ENCODE measurements at places on chromosomes 4 and X. TPM values are rescaled to one million over a fixed set of nuclear protein-coding genes. Genes with fewer than 3 reads are reported as not detected.

DNA sequence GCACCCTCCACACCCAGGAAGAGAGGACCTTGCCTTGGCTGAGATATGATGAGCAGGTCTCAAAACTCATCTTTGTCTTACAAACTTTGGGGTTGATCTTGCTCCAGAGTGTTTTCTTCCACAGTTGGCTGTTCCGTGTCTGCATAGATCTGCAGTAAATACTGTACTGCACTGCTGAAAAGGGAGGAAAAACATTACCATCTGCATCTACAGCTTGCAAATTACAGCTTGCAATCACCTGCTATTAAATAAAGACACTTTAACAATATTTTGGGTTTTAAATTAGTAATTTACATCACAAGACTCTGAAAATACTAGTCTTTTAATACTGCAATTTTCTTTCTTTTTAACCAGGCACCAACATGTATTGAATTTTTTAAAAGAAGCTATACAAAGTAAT is 499.5 kb downstream of the STIM2 start:
- no peak for DNase-seq

Gene IL13RA2
- total RNA-seq: not detected

Gene MAGIX
- 1.6 TPM for total RNA-seq

Gene MID1IP1
- 65.1 TPM for total RNA-seq

GRCh38 chr4:53840643-53841042 is 223.8 kb downstream of the CHIC2 start:
- DNase-seq: no peak

GRCh38 chrX:9995855-9996339 is 28.7 kb downstream of the CLDN34 start:
- DNase-seq: peak; percentile 80

Gene HSFX4
- not detected for total RNA-seq

DNA sequence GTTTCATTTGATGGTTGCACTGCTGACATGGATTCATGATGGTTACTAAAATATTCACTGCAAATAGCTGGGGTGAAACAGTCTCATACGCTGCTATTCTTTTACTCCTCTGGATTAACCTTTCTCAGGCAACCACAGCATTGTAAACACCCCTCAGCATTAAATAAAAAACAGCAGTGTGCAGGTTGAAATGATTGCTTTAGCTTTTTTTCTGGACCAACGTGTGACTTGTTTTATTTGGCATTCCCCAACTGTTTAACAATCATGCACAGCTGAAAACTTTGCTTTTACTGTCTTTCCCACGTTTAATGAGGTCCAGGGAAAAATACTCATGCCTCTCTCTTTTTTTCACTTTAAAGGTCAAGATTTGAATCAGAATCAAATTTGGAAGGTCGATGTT is 490.8 kb downstream of the RAPGEF2 start:
- DNase-seq: no peak

- DNase-seq: no peak
These were observed at the start of gene SNCA for GRCh38 chr4:89836897-89837384. Gene SNCA, minus strand, starts transcription at chr4:89837161. Its CDS starts 1,494 bp downstream, at chr4:89835667.

- DNase-seq: no peak
These were observed 426.6 kb downstream of the MAPK10 start for GRCh38 chr4:85933291-85933640.

- no peak for DNase-seq
These were observed 241.8 kb downstream of the FBXO8 start for GRCh38 chr4:174041555-174042105.

DNA sequence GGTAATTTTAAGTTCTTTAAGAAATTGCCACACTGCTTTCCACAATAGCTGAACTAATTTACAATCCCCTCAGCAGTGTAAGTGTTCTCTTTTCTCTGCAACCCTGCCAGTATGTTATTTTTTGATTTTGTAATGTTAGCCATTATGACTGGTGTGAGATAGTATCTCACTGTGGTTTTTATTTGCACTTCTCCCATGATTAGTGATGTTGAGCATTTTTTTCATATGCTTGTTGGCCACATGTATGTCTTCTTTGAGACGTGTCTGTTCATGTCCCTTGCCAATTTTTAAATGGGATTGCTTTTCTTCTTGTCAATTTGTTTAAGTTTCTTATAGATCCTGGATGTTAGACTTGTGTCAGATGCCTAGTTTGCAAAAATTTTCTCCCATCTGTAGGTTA is 86.1 kb downstream of the BMP3 start:
- DNase-seq: no peak

Gene VMA21
- total RNA-seq: 81.0 TPM

- no peak for DNase-seq
These were observed 62.7 kb downstream of the MAML3 start for GRCh38 chr4:140091305-140091704.

Gene GYG2
- not detected for total RNA-seq

DNA sequence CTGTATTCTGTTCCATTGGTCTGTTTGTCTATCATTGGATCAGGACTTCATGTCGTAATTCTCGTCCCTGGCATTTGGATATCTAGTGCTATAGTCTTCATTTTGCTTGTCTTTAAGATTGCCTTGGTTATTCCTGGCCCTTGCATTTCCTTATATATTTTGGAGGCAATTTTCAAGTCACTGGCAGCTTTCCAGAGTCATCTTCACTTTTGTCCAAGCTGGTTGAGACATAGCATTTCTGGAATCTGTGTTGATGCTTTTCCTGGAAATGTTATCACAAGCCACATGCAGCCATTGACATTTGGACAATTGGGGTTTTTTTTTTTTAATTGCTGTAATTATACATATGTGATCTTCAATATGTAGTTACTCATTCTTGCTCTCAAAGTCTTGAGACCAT is 45.2 kb upstream of the HGFAC start:
- DNase-seq: no peak

- DNase-seq: no peak
These were observed 2.4 kb upstream of the TBL1X start for GRCh38 chrX:9462456-9462855.

Gene OPRPN
- total RNA-seq: not detected

- no peak for DNase-seq
These were observed 834.7 kb downstream of the RAPGEF2 start for GRCh38 chr4:159937595-159937994.

GRCh38 chrX:39527025-39527424 is 570.7 kb downstream of the BCOR start:
- DNase-seq: no peak

Gene PHOX2B
- not detected for total RNA-seq

- DNase-seq: no peak
These were observed 20.2 kb downstream of the CCNG2 start for GRCh38 chr4:77177199-77177598.

Gene GLRA2
- total RNA-seq: not detected

Gene NOX1
- total RNA-seq: not detected

GRCh38 chrX:18102006-18102405 is 118.7 kb downstream of the BEND2 start:
- DNase-seq: no peak

GRCh38 chr4:48180234-48180633 is 46.2 kb upstream of the TXK start:
- no peak for DNase-seq

DNA sequence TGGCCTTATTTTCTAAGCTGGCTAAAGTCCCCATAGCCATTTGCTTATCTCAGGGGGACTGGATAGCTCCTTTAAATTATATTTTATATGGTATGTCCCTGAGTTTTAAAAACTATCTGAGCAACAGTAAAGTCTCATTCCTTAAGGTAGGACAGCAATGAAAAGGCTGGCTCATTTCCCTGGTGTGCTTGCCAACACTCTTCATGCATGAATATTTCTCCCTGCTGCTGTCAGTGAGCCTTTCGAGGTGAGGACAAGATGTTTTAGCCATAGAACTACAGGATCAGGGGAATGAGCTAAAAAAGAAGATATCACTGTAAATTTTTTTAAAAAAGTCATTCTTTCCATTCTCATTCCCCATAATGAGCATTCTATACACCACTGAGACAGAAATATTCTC is 427.3 kb upstream of the FAM241A start:
- DNase-seq: no peak

DNA sequence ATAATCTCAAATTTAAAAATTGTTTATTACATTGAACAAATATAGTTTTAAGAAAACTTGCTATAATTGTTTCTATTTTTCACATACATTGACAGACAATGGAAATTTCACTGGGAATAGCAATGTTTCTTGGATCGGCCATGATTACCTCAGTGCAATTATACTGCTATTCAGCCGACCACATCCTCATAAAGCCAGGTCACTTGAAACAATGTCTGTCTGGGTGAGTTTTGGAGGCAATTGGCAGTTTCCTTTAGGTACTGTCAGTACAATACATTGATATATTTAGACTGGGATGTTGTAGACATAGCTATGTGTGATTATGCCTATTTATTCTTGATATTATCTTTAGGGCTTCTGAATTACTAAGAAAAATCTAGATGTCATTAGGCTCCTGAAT is 89.5 kb upstream of the VEGFC start:
- DNase-seq: no peak

DNA sequence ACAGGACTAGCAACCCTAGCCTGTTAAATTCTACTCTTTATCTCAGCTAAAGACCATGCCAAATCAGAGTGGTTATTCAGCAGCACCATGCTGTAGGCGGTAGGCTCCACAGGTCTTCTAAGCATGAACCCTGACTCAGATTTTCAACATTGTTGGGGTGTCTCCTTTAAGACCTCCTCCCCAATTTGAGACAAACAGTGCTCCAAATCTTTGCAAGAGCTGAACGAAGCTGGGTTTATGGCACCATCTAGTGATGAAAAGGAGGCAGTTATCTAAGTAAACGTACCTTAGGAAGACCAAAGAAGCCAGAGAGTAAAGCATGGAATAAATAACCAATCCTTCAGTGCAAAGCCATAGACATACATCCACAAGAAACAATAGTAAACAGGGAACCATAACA is 334.5 kb upstream of the SLC7A11 start:
- DNase-seq: no peak

DNA sequence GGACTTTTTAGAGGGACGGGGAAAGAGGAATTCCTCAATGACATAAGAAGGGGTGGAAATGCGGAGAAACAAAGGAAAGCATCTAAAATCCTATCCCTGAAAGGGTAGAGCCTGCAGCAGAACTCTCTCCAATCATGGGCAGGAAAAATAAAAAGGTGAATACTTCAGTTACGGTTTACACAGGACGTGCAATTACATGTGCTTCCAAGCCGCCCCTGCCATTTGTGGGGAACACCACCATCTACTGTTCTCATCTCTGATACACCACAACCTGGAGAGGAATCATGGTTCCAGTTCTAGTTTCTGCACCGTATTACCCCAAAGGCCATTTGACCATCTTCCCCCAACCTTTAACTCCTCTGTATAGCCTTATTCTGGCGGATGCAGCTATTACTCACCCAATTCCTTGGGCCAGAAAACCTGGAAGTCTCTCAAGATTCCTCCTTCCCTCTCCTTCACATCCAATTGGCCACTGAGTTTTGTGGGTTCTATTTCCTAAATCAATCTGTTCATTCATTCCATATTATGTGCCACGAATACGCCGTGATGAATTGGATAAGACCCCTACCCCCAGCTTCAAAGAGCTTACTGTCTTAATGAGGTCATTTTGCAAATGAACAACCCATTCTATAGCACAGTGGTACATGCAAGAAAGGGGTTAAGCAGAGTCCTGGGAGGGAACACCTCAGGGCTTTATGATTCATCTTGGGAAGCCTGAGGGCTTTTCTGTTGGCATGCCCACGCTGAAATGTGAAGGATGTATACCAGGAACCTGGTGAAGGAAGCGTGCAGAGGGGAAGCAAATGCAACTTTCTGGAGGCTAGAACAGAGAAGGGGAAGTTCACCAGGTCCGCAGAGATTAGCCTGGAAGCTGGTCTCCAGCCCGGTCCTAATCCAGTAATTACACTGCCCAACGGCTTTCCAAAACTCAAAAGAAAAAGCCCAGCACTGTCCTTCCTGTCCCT is 1.4 kb upstream of the MSL3 start:
- no peak for DNase-seq

GRCh38 chr4:153023139-153023538 is 87.0 kb downstream of the FHDC1 start:
- DNase-seq: no peak

DNA sequence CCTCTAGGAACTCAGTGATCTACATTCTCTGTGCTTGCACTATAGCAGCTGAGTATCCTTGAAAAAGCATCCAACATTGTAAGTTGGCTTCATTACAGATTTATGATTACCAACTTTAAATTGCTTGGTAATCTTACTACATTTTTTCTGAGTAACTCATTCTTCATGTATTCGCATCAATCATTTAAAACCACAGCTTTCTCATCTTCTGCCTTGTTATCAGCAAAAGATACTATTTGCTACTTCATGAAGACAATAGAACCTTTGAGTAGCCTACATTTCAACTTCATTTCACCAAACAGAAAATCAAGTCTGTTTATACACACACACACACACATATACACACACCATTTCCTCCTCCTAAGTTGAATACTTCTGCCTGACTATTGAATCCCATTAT is 6.2 kb upstream of the DCAF8L2 start:
- DNase-seq: no peak

Gene CHRDL1
- total RNA-seq: not detected

- DNase-seq: no peak
These were observed 35.4 kb upstream of the TMEM184C start for GRCh38 chr4:147581606-147582350.

DNA sequence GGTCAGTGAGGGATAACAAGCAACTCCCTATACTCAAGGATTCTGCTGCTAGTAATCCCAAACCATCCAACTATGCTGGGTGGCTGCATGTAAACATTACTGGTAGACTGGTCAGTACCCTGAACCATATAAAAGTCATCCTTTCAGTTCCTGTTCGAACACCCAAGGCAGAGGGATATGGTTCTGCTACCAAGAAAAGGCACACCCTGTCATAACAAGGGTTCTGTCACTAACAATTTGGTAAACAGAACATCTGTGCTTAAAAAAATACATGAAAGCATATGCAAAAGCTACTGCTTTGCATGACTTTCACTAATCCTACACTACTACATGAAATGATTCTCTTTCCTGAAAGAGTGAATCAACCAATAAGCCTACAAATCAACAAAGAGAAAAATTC is 76.8 kb upstream of the MCF2 start:
- no peak for DNase-seq

Gene RIPPLY1
- total RNA-seq: not detected

- no peak for DNase-seq
These were observed 911.2 kb downstream of the FSTL5 start for GRCh38 chr4:161252520-161253141.
